ENCODE measurements at places on chromosomes 1 and 21.
A peak's percentile ranks its signal among the peaks of the same experiment; 100 is the strongest.

- DNase-seq, result no peak
Measured at GRCh38 chr1:119748040-119748439, 20.7 kb downstream of the HMGCS2 start.

GRCh38 chr1:32047701-32048100 lies 25.0 kb upstream of the TMEM39B start:
- no peak for DNase-seq

DNA sequence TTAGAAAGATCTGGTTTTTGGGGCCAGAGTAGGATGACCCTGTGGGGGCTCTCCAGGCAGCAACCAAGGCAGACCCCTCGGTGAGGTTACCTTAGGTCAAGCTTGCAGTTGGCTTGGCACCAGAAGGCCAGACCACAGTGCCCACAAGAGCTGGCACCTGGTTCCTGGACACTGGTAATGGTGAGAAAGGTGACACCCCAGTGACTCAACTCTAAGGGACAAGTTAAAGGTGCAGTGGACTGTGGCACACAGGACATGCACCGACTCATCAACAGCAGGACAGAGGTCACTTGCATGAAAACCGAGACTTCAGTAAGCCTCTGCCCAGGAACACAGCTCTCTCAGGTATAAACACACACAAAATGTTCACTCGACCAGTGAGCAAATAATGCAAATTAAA lies 6.7 kb downstream of the LRRC38 start:
- no peak for DNase-seq

- DNase-seq, result peak; percentile 16
Measured at GRCh38 chr1:239999170-239999569, 92.5 kb upstream of the FMN2 start.

GRCh38 chr21:31346256-31346821 lies 2.3 kb upstream of the TIAM1 start:
- no peak for DNase-seq

GRCh38 chr1:54609301-54609921 lies 13.9 kb downstream of the FAM151A start:
- DNase-seq, result peak; percentile 8

DNA sequence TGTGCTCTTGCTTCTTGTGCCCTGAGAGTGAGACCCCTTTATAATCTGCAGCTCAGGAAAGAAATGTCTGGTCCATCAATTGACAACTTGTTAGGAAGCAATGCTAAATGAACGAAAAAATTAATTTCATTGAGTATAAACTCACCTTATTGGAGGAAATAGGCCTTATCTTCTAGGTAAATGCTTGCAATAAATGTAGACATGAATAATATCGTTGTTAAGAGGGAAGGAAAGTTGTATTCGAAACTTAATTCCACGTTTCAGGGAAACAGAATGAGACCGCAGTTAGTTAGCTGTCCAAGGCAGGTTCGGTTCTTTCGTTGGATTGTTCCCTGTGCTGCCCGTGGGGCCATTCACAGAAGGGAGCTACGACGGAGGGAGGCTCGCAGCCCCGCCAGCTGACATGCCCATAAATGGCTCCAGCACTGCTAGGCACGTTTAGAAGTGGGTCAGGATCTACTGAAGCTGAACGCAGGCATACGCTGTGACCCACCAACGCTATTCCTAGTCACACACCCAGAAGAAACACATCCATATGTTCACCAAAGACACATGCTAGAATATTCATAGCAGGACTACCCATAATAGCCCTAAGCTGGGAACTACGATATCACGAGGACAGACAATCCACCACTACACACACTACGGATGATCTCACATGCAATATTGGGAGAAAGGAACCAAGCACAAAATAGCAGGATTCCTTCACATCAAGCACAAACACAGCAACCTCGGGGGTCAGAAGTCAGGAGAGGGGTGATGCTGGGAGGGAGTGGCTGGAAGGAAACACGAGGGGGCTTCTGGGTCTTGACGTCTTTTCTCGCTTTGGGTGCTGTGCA lies 56.2 kb upstream of the LBR start:
- DNase-seq, result no peak

DNA sequence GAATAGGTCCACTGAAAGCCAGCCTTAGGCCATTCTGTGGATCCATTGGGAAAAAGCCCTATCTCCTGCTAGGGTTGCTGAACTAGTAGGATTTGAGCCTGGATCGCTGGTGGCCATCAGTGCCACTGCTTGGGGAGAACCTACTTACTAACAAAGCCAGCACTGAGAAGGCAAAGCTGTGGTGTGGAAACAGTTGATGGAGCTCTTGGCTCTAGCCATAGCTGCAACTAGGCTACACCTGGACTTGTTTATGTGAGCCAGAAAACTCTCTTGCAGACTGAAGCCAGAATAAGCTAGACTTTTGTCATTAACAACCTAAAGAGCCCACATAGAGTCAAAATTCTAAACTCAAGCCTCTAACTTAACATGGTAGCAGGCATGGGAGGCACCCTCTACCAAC lies 20.7 kb downstream of the DAB1 start:
- no peak for DNase-seq

- DNase-seq, result no peak
Measured at GRCh38 chr21:16047904-16048303, 318.1 kb downstream of the USP25 start.

DNA sequence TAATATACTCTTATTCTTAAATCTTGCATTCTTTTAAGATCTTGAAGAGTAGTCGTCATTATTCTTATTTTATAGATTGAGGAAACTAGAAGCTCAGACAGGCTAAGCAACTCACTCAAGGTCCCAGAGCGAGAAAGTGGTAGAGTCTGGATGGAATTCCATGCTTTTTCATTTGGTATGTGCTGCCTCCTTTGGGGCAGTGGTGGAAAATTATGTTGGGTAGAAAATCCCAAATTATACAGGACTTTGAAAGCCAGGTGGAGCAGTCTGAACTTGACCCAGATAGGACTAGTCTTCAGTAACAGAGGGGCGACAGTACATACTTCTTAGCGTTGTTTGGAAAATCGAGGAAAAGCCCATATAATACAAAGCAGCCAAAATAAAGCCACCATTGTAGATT lies 205.6 kb downstream of the ATG4C start:
- DNase-seq, result peak; percentile 71

GRCh38 chr1:14017531-14017961 lies 317.6 kb downstream of the PRDM2 start:
- peak; percentile 99 for DNase-seq

- DNase-seq, result no peak
Measured at GRCh38 chr1:3588395-3588794, 22.9 kb downstream of the MEGF6 start.

GRCh38 chr1:215256936-215257679 lies 174.6 kb downstream of the KCNK2 start:
- no peak for DNase-seq

GRCh38 chr1:195663549-195664280 lies 944.5 kb downstream of the KCNT2 start:
- DNase-seq, result no peak

- no peak for DNase-seq
Measured at GRCh38 chr21:38438462-38438893, 59.8 kb downstream of the ERG start.

DNA sequence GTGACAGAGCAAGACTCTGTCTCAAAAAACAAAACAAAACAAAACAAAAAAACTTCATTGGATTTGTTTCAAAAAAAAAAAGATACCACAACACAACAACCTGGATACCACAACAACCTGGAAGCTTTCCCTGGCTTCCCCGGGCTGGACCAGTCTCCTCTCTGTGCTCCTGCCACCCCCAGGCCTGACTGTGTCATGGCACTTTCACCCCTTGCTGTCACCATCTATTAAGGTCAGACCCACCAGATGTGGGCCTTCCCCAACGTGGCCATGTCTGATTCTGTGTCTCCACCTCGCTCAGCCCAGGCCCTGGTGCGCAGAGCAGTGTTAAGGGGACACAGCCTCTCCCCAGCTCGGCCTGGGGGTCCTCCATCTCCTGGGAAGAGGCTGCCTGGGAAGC lies 28.3 kb upstream of the ACOT11 start:
- DNase-seq, result peak; percentile 39

DNA sequence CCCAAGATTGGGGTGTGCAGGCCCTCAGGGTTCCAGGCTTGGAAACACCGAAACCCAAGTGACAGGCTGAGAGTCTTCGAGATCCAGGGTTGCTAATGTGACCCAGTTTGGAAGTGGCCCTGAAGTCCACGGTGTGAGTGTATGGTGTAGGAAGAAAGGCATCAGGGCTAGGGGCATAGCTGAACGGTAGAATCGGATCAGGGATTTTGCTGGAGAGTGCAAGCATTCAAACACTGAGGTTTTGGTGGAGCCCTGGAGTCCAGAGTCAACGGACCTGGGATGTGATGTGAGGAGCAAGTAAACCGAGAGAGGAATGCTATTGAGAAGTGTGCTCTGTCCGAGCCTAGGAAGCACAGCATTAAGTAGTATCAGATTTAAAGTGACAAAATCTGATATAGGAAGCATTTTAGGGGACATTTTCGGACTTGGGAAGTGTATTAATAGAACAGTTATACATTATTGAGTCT lies 958 bp downstream of the NFYC start:
- DNase-seq, result peak; percentile 16

DNA sequence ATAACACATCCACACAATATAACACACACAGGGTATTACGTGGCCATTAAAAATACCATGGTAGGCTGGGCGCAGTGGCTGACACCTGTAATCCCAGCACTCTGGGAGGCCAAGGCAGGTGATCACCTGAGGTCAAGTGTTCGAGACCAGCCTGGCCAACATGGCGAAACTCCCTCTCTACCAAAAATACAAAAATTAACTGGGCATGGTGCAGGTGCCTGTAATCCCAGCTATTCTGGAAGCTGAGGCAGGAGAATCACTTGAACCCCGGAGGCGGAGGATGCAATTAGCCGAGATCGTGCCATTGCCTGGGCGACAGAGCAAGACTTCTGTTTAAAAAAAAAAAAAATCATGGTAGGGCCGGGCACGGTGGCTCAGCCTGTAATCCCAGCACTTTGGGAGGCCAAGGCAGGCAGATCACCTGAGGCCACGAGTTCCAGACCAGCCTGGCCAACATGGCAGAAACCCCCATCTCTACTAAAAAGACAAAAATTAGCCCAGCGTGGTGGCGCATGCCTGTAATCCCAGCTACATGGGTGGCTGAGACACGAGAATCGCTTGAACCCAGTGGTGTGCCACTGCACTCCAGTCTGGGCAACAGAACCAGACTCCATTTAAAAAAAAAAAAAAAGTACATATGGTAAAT lies 24.1 kb upstream of the HPDL start:
- no peak for DNase-seq

GRCh38 chr1:67948151-67949080 lies 102.0 kb downstream of the DIRAS3 start:
- no peak for DNase-seq

GRCh38 chr21:25657140-25657539 lies 18.1 kb downstream of the JAM2 start:
- no peak for DNase-seq

DNA sequence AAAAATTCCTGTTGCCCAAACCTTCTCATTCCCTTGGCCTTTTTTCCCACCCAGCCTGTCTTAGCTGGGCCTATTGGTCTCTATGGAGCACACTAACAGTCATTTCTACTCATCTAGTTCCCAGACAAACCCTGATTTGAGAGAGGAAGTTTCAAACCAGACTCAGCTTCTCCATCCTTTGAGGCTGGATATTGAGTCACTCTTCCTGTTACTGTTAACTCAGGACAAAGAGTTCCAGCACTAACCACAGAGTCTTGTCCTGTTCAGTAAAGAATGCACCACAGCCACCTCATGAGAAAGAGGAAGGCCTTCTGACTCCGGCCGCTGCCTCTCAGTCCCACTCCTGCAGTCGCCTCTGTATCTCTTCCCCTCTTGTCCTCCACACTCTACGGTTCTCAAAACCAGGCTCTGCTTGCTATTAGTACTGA lies 137.8 kb downstream of the PTPRC start:
- no peak for DNase-seq

- peak; percentile 84 for DNase-seq
Measured at GRCh38 chr1:183180634-183181056, 5.4 kb upstream of the LAMC2 start.

DNA sequence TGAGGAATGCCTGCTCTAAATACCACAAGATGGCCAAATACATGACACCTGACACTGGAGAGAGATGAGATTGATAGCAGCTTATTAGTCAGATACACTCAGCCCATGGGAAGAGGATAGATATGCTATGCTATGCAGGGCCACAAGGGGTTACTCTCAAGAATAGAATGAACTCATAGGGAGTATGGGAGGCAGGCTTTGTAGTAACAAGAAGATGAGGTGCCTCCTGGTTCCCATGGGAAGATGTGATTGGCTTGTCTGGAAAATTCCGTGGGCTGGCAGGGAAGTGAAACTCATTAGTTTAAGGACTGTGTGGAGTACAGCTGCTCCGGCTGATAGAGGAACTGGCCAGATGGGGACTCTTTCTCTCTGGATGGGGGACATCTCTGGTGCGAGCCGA lies 16.5 kb downstream of the CCDC30 start:
- DNase-seq, result peak; percentile 32

DNA sequence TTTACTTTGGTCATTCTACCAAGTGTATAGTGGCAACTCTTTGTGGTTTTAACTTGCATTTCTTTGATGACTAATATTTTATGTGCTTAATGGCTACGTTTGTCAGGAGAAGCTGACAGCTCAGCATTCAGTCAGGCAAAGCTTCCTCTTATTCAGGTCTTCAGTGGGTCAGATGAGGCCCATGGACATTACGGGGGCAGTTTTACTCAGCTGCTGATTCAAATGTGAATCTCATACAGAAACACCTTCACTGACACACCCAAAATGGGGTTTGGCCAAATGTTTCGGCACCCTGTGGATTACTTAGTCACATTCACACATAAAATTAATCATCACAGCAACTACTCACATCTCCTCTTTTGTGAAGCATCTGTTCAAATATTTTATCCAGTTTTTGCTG lies 104.9 kb upstream of the PLD5 start:
- DNase-seq, result no peak
